ENCODE measurements at places on chromosomes 16 and 17.

- no peak for DNase-seq
Observed at GRCh38 chr17:81906476-81907218, 4.6 kb downstream of the PCYT2 start.

GRCh38 chr17:13410874-13411273, 190.9 kb downstream of the HS3ST3A1 start:
- no peak for DNase-seq

- DNase-seq = no peak
Observed at GRCh38 chr16:3046641-3047386, 453 bp downstream of the MMP25 start.

DNA sequence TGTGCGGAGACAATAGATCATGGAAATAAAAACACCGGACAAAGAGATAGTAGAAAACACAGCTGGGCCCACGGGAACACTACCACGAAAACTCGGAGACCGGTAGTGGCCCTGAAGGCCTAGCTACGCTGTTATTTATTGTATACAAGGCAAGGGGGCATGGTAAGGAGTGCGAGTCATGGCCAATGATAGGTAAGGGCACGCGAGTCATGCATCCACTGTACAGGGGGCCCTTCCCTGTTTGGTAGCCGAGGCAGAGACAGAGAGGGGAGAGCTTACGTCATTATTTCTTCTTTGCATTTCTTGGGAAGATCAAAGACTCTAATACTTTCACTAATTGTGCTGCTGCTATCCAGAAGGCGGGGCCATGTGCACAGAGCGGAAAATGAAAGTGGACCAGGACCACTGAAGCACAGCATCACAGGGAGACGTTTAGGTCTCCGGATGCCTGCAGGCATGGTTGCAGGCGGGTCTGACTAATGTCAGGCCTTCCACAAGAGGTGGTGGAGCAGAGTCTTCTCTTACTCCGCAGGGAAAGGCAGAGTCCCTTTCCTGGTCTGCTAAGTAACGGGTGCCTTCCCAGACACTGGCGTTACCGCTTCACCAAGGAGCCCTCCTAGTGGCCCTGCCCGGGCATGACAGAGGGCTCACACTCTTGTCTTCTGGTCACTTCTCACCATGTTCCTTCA, 74.4 kb upstream of the ARL4D start:
- no peak for DNase-seq

GRCh38 chr17:37743875-37744632, 805 bp downstream of the HNF1B start:
- no peak for DNase-seq

DNA sequence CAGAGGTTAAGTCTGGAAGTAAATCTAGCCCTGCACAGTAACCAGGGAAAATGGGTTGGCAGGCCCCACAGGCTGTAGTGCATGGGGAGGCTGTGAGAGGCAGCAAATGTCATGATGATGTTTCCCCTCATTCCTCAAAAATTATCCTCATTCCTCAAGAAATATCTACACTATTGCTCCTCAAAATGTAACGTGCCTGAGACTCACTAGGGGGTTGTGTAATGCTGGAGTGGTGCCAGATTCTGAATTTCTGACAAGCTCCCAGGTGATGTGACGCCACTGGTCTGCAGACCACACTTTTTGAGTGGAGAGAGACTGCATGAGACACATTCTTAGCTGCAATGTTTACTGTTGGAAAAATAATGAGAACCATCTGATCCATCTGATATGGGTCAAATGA, 1.2 kb upstream of the MPP3 start:
- DNase-seq = no peak

GRCh38 chr16:82695806-82696205, 69.0 kb downstream of the CDH13 start:
- no peak for DNase-seq

DNA sequence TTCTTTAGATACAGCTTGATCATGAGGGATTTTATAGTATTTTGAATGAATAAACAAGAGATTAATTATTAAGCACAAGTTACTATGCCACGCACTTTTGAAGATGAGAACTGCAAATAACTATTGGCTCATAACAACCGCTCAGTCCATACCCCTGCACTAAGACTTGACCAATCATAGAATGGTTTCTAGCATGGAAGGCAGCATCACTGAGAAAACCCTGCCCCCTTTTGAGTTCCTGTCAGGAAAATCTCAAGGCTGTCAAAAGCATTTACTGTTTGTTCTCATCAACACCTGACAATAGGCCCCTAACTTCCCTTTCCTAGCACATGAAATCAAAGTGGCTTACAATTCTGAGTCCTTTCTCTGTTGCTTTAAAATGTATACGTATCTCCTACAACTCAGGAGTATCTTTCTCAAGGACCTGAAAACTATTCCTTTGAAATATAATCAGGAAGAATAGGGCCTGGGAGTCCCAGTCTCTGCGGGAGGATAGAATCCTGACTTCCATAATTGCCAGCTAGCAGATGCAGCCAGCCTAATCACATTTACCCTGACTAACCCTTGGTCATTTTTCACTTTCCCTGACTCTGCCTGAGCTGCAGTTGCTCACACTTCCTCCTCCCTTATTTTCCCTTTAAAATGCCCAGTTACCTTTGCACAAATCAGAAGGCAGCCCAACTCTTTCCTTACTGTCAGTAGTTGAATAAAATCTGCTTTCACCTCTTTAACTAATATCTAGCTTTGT, 9.1 kb upstream of the MMD start:
- DNase-seq = no peak

GRCh38 chr16:54987081-54987480, 56.4 kb downstream of the IRX5 start:
- DNase-seq = no peak

DNA sequence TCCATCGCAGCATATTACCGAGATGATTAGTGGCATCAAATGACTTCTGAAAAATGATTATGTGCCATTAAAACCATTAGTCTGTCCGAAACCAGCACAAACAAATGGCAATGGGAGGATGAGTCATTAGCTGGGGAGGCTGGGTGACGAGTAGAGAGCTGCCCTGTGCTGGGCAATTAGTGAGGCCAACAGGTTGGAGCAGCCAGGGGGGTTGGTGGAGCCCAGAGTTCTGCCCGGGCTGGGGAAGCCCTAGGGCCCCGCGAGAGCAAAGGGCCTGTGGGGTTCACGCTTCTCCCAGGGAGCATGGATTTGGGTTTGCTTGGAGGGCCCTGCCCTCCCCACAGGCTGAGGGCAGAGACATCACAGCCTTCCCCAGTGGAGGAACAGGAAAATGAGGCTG, 152.1 kb upstream of the RPL38 start:
- DNase-seq = peak; percentile 10

GRCh38 chr16:56795011-56795410, 65.1 kb downstream of the NUP93 start:
- no peak for DNase-seq

- no peak for DNase-seq
Observed at GRCh38 chr17:45311760-45312476, 4.9 kb downstream of the MAP3K14 start.

DNA sequence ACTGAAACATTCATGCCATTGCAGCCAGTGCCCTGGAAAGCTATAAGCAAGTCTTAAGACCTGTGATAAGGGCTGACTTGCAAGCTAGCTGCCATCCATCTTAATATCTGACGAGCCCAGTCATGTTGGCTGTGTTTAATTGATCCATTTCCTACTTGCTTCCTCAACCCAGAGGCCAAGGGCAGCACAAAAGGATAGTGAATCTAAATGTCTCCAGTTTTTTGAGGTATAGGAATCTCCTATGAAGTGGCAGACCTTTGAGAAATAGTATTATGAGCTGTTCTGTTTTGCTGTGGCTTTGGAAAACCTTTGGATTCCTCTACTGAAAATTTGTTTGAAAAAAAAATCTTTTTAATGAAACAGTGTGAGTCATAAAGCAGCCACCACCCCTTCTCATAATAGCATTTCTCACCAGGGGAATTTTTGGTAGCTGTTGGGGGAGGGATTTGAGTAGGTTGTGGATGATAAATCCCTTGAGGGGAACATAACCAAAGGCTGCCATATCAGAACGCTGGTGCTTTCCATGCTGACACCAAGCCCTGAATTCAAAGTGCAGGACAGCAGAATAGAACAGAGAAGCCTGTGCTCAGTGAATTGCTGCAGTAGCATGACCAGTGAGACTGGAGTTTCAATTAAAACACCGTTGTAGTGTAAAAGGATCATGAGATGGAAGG, 12.9 kb downstream of the ZNRF1 start:
- no peak for DNase-seq

GRCh38 chr16:23975293-23975692, 139.5 kb downstream of the PRKCB start:
- DNase-seq = no peak

DNA sequence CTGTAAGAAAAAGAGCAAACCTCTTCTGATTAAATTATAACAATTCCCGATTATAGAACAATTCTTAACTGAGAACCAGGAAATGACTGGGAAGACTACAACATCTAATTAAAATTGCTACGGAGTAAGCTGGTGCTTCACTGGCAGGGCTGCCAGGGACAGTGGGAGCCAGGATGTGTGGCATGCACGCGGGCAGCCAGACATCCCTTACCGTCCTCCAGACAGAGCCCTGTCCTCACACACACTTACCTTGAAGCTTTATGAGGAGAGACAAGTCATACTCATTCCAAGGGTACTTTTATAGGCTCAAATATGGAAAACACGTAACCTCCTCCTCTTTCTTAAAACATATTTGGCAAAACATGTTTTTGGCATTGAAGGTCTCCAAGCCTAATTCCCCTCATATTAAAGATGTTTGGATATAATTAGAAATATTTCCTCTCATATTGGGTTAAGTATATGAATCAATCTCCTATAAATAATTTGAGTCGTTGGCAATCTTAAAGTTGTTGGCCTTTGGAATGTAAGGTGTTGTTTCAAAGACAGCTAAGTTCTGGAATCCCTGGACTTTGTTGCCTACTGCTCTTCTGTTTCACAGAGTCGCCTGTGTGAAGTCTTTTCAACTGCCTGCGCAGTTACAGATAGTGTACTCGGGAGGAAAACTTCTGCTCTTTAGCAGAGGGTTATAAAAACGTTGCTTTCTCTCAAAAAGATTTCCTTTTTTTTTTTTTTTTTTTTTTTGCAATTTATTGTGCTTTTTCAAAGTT, at the start of gene MYH1:
MYH1 (minus strand) TSS at position 272 of the 767 bp plus-strand sequence. CDS start 1,900 bp downstream, outside the sequence.
- no peak for DNase-seq

DNA sequence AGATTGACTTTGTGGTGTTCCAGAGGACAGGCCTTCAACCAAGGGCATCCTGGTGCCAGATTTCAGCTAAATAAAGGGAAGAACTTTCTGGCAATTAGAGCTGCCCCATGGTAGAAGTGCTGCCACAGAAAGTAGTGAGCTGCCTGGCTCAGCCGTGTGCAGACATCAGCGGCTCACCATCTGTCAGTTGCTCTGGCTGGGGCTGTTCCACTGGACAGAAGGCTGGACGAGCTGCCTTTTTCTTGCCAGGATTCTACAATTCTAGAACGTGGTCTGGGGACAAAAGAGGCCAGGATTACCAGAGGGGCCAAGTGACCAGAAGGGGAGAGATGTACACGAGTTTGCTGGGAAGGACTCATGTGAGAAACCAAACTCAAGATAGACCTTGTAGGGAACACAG, 107.0 kb upstream of the RPL38 start:
- no peak for DNase-seq

DNA sequence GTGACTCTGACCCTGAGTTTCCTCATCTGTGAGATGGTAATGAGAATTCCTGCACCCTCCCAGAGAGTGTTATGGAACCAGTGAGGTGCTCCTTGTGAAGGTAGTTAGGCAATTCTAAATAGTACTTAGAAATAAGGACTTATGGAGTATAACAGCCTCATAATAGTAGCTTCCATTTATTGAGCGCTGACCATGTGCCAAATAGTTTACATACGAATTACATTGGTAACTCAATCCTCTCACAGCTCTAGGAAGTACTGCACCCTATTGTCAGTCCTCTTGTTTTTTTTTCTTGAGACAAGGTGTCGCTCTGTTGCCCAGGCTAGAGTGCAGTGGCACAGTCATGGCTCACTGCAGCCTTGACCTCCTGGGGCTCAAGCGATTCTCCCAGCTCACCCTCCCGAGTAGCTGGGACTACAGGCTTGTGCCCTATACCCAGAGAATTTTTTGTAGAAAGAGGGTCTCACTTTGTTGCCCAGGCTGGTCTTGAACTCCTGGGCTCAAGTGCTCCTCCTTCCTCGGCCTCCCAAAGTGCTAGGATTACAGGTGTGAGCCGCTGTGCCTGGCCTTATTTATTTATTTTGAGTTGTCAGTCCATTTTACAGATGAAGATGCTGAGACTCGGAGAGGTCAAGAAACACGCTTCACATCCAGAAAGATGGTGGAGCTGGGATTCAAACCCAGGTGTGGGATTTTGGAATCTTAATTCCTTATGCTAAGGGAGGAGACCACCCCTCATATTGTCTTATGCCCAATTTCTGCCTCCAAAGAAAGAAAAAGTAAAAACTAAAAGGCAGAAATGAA, 2.9 kb downstream of the TNS4 start:
- DNase-seq = no peak

DNA sequence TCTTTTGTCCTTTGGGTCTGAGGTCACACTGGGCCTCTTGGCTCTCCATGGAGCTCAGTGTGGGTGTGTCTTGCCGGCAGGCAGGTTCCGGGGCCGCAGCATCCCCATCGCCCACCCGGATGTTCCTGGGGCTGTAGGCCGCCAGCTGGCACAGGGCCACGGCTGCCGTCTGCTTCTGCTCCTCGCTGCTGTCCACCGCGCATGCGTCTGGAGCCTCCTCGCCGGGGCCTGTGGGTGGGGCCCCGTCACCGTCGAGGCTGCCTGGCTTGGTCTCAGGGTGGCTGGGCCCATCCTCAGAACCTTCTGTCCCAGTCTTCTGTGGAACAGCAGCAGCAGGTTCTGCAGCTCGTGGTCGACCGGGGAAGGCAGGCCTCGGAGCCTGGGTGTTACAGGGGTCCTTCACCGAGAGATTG, 9.6 kb downstream of the ZNF750 start:
- no peak for DNase-seq

- no peak for DNase-seq
Observed at GRCh38 chr17:69075823-69076222, 15.1 kb upstream of the ABCA9 start.
